ENCODE measurements at places on chromosomes 7 and 10.
A peak's percentile ranks its signal among the peaks of the same experiment; 100 is the strongest.

- no peak for DNase-seq
These were observed 28.4 kb downstream of the DAGLB start for GRCh38 chr7:6419310-6419773.

DNA sequence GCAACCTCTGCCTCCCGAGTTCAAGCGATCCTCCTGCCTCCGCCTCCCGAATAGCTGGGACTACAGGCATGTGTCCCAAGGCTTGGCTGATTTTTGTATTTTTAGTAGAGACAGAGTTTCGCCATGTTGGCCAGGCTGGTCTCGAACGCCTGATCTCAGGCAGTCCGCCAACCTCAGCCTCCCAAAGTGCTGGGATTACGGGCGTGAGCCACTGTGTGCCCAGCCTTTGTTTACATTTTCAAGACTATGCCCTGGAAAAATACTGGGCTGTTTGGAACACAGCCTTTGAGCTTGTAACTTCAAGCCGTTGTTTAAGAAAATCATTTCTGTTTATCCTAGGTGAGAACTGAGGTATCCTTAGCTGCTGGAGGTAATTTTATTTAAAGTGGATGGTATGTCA is 1.9 kb downstream of the ZKSCAN1 start:
- DNase-seq: no peak

GRCh38 chr10:31939797-31940708 is 11.4 kb upstream of the ARHGAP12 start:
- no peak for DNase-seq

DNA sequence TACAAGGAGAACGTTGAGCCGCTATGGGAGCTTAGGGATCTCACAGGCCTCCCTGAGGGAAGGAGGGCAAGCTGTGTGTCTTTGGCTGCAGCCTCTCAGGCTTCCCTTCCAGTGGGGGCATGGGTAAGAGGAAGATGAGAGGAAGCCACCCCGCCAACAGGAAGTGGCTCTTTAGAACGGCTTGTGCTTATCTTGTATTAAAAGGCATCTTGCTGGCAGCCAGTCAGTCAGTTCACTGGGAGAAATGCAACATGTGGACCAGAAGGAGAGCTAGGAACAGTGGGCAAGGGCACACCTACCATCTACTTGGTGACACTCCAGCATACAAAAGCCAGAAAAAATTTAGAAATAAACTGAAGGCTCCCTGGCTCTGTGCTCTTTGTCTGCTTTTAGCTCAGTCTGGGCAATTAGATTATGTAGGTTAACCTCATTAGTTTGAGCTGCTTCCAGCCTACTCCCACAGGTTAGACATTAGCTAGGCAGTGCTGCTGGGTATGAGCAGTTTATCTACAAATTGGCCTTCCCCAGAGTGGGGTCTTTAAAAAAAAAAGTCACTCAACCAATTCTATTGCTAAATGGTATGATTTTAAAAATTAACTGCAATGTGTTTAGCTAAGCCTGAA is 595.9 kb downstream of the KCNMA1 start:
- peak; percentile 84 for DNase-seq

GRCh38 chr7:81845744-81846241 is 75.9 kb upstream of the HGF start:
- no peak for DNase-seq

DNA sequence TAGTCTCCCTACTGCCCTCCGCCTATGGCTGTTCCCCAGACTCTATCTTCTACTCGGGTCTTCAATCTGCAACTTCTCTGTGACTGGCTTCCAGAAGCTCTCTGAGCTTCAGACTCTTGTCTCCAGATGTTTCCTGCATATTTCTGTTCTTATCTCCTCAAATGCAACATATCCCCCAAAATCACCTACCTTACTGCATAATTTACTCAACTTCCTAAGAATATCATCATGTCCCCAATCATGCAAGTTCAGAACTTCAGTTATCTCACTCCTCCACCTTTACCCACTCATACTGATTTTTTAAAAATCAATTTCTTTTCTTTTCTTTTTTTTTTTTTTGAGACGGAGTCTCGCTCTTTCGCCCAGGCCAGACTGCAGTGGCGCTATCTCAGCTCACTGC is 68.8 kb downstream of the RAPGEF5 start:
- DNase-seq: no peak

- peak; percentile 56 for DNase-seq
These were observed 12.6 kb downstream of the TMEM176B start for GRCh38 chr7:150787321-150788281.

DNA sequence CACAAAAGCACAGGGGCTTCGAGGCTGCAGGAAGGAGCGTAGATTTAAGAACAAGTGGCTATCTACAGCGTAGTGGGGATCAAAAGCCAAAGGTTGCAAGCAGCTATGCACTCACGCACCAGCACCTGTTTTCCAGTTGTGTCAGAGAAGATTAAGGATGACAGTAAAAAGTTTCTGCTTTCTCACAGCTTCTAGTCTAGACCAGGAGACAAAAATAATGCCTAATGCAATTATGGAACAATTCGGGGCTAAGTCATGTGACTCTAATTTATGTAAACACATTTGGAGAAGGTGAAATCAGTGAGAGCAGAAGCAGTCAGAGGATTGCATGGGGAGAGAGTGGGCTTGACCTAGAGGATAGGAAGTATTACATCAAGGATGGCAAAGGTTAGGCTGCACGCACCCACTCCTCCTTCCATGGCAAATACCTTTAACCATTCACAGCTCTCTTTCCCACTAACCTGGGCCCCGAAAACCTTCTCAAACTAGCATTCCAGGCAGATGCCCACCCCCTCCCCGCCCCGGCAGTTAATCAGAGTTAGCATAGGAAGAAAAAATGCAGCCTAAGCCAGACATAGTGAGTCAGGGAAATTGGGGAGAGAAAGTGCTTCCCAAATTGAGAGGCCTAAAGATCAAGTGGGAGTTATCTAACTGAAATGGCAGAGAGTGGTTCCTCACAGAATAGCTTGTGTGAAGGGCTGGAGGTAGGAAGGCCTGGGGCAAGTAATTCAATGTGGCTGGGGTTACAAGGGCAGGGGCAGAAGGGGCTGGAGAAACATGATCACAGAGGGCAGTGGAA is 48.2 kb upstream of the GPAM start:
- no peak for DNase-seq

DNA sequence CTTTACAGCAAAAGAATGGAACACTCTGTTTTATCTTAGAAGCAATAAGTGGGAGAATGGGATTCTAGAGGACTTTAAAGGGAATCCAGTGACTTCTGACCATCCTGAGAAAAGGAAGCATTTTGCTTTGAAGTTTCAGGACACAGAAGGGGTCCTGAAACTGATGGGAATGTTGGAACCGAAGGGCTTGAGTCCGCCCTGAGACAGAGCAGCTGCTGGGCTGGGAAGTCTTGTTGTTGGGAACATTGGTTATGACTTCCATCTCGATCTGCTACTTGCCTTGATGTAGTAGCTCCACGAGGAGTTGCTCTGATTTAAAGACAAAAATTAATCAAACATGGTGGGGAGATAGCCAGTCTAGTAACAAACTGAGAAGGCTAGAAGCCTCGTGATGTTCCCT is 177.6 kb downstream of the JCAD start:
- no peak for DNase-seq

GRCh38 chr7:4003503-4003902 is 678.6 kb upstream of the FOXK1 start:
- no peak for DNase-seq

DNA sequence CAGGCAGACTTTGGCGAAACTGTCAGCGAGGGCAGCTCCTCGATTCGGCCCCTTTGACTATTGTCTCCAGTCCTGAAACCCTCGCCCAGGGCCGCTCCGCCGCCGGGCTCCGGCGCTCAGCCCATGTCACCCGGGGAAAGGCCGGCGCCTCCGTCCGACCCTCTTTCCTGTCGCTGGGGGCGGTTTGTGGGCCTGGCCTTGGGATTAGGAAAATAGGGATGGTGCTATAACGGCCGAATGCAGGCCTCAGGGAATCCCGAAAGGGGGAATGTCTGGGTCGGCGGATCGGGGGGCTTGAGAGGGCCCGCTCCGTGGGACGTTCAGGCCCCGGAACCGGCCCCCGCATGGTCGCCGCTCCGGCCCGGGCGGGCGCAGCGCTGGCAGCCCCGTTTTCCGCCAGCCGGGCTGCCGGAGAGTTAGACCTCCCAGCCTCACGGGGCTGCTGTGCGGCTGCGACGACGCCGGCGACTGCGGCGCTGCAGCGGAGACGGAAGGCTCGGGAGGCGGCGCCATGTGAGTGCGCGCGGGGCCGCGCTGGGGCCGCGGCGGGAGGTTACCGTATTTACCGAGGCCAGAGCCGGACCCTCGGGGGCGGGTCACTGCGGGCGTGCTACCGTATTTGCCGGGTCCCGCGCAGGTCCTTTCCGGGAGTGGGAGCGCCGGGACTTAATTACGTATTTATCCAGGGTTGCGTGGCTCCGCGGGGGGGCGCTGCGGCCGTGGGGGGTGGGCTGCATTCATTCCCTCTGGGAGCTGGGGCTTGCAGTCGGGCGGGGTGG is 25.9 kb downstream of the ZNF775 start:
- peak; percentile 71 for DNase-seq

GRCh38 chr7:75596727-75597614 is 104.9 kb downstream of the SPDYE5 start:
- DNase-seq: no peak

- no peak for DNase-seq
These were observed 1.8 kb downstream of the MARVELD1 start for GRCh38 chr10:97715259-97715874.

DNA sequence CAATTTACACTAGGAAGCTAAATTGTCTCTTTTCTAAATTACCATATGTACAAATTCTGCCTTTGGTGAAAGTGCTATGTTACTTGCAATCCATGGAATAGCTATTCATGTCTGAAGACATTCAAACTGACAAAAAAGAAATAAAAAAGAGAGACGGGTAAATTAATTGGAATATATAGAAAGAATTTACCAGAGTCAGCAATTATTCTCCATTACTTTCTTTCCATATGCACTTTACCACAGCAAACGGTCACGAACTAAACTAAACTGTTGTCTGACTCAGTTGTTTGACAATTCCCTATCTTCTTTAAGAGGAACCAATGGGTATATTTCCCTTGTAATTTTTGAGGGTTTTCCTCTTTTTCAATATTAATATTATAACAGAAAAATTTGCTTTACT is 85.7 kb downstream of the HOXA1 start:
- DNase-seq: no peak

DNA sequence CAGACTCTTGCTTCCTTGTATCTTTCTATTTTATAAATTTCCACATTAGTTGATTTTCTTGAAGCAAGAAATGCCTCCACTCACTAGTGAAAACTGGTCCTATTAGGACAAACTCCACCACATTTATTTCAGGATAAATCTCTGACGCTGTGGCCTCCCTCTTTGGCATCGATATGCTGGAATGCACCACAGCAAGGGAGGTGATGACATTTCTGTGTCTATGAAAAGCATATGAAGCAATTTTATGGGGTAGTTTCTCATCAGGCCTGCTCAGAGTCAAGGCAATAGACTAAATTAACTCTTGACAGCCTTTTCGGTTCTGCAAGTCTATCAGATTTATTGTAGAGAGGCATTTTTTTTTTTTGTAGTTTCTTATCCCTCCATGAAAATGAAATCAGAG is 304.4 kb downstream of the ZEB1 start:
- DNase-seq: no peak

GRCh38 chr10:45425621-45426563 is 51.9 kb downstream of the ALOX5 start:
- DNase-seq: no peak

- no peak for DNase-seq
These were observed 62.6 kb downstream of the TACR2 start for GRCh38 chr10:69353977-69354635.

DNA sequence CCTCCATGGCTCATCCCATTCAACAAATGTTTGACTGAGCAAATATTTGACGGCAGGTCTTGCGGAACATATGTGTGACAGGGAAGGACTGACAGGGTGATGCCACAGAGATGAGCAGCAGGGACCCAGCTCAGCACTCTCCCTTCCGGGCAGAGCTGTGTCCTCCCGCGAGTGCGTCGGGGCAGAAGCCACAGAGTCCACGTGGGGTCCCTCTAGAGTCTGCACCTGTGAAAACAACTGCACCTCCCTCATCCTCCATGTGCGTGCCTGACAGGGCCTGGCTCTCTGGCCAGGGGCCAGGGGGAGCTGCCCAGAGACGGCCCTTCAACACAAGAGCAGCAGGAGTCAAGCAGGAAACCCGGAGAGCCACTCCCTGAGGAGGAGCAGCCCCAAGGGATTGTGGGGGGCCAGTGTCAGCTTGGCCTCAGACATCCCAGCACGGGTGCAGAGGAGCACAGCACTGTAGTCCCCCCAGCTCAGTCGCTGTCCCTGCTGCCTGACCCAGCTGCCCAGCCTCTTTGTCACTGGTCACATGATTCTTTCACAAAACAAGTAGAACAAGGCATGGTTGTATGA is 83.6 kb upstream of the TMEM72 start:
- no peak for DNase-seq

GRCh38 chr7:15280078-15280733 is 281.6 kb downstream of the AGMO start:
- no peak for DNase-seq

- no peak for DNase-seq
These were observed 40.3 kb downstream of the COL13A1 start for GRCh38 chr10:69842020-69842419.

DNA sequence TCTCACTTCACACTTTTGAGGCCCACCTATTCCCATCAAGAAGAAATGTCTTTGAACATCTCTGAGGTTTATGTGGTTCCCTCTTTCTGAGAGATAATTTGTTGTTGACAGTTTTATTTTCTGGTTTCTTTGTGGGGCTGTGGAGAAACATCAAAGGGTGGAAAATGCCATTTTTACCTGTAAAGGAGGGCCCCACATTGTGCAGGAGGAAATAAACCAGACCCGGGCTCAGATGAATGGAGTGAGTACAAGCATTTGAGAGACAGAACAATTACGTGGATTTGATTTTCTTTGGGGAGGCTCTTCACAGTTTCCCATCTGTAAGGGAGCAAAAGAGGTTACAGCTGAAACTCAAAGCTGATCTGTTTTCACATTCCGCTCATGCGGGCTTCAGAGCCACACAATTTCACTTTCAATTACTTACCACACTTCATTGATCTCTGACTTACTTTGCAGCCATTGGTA is 29.8 kb downstream of the ITPRIP start:
- DNase-seq: no peak

- no peak for DNase-seq
These were observed 8.3 kb downstream of the KAZALD1 start for GRCh38 chr10:101070098-101070497.

GRCh38 chr10:133440633-133441285 is 13.0 kb upstream of the SCART1 start:
- no peak for DNase-seq
